ENCODE measurements at places on chromosomes 6 and 20.
A peak's percentile ranks its signal among the peaks of the same experiment; 100 is the strongest.

DNA sequence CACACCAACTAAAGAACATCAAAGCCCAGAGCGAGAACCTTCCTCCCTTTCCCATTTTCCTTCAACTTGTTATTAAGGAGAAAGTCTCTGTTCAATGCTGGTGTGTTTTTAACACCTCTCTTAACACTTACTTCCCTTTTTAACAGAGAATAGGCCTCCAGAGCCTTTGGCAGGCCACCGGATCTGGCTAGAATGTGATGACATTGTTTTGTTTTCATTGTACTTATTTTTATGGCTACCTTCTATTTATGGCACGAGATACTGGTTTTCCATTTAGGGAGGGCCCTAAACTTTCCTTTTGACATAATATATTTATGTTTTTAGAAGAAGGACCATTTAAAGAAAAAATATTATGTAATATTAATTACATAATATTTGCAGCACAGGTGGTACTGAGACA, 21.6 kb downstream of the TCF15 start:
- DNase-seq: peak; percentile 57

DNA sequence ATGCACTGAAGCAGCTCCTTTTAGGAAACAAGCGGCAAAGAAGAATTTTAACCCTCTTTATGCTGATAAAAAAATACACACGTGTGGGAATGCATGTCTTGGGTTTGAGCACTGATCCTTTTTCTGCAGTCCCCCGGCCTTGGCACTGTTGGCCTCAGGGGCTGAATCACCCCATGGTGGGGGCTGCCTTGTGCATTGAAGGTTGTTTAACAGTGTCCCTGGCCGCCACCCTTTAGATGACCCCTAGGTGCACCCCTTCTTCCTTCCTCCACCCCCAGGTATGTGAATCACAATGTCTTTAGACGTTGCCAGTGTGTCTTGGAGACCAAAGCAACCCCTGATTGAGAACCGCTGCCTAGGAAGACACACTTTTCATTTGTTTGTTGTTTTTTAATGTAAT, 190.7 kb downstream of the CDH4 start:
- no peak for DNase-seq

GRCh38 chr6:123855506-123855905, 51.8 kb downstream of the NKAIN2 start:
- DNase-seq: no peak

GRCh38 chr6:108589244-108589791, 28.6 kb downstream of the FOXO3 start:
- DNase-seq: peak; percentile 85

DNA sequence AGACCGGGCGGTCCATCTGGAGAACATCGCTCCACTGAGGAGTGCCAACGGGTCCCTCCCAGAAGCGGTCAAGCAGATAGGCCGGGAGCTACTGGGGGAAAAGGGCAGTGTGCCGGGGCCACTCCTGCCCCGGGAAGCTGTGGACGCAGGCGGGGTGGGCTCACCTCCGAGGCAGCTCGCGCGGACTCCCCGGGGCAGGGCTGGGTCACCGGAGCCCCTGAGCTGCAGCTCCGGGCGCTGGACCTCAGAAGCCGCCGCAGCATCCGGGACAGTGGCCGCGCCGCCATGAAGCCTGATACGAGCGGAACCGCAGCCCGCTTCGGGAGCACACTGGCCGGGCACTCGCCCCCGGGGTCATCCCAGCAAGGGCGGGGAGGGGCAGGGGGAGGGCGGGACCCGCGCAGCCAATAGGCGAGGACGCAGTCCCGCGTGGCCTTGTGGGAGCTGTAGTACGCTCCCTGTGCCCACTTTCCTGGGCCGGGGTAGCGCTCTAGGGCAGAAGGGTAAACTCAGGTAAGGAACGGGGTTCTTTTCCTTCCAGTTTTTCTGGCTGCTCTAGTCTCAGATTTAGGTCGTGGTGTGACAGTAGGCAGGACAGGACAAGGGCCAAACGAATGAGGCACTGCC, at the start of gene MOCS1:
Gene MOCS1, minus strand, starts transcription at position 332 of the 627 bp plus-strand sequence. Its CDS starts 45 bp downstream, at position 287.
- DNase-seq: peak; percentile 70

DNA sequence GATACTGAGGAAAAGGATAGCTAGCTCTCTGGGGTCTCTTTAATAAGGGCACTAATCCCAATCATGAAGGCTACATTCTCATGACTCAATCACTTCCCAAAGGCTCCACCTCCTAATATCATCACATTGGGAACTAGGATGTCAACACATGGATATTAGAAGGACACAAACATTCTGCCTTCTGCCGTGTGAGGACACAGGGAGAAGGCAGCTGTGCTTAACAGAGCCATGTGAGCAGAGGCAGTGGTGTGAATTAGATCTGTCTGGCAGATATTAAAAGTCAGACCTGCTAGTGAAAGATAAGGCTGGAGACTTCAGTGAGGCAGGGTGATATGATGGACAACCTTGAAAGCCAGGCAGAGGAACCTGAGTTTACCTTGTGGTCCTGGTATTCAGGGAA, 341.9 kb downstream of the ARHGAP18 start:
- no peak for DNase-seq

DNA sequence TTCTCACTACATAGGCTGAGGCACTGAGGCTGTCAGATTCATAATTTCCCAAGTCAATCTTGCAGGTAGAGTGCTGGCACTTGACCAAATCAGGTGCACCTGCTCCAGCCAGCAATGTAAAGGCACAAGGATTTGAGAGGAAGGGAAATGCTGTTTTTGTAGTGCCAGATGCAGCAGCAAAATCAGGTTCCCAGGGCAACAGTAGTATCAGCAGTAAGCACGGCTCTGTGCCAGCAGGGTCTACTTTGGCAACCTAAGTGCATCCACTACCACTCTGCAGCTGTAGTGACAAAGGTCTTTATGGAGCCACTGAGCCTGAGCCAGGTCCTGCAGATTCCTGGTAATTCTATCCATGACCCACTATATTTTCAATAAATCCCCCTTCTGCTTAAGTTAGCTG, 329.5 kb downstream of the TPBG start:
- DNase-seq: no peak

Data from dermis microvascular lymphatic vessel endothelial cell (primary cell).